ENCODE measurements at places on chromosomes 4 and X.

GRCh38 chr4:81620442-81620841 lies 148.7 kb upstream of the RASGEF1B start:
- H3K36me3 ChIP-seq, result no peaks in the 10 kb centered on the region
- H3K4me3 ChIP-seq, result no peak overlapping the region

- peak; percentile 67 for DNase-seq
- H3K36me3 ChIP-seq, result no peaks in the 10 kb centered on the region
- peak overlapping the region; percentile 83 for H3K27ac ChIP-seq
- peak overlapping the region; percentile 55 for H3K4me3 ChIP-seq
- H3K27me3 ChIP-seq, result no peaks in the 10 kb centered on the region
These were observed 59.2 kb upstream of the ZC4H2 start for GRCh38 chrX:65035446-65035770.

- no peak overlapping the region for H3K27ac ChIP-seq
- no peak overlapping the region for H3K4me3 ChIP-seq
- no peaks in the 10 kb centered on the region for H3K27me3 ChIP-seq
- no peaks in the 10 kb centered on the region for H3K36me3 ChIP-seq
- no peak for DNase-seq
These were observed 78.7 kb downstream of the ARAP2 start for GRCh38 chr4:36165631-36166005.

DNA sequence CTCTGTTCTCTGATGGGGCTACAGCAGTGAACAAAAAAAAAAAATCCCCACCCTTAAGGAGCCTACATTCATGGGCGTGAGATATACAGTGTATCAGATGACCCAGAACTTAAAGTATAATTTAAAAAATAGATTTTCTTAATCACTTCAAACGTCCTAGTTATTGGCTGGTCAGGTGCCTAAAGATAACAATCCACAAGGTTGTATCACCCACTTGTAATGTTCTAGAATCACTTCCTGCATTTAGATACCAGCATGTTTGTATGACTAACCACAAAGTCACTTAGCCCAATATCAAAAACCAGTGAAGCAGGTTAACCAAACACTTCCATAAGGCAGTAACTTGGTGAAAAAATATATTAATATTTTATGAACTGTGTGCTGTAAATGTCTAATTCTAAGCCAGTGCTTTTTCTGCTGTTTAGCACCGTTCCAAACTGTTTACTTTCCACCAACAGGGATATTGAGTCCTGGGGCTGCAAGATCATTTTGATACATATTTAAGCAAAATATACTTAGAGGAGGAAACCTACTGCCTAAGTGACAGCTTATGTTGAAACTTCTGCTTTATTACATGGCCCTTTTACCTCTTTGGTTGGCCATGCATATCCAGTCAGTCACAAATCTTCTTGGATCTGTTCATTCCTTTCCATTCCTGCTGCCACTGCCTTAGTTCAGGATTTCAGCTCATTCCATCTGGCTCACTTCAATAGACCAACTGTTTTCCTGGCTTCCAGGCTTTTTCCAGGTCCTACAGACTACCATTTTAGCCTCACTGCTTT lies 43.3 kb downstream of the CD40LG start:
- no peak overlapping the region for H3K4me3 ChIP-seq
- no peak for DNase-seq
- no peaks in the 10 kb centered on the region for H3K27me3 ChIP-seq
- no peaks in the 10 kb centered on the region for H3K4me1 ChIP-seq

- no peak overlapping the region for H3K4me3 ChIP-seq
- H3K36me3 ChIP-seq, result no peaks in the 10 kb centered on the region
- no peaks in the 10 kb centered on the region for H3K27me3 ChIP-seq
These were observed 37.6 kb downstream of the MAGEA9 start for GRCh38 chrX:149819371-149819770.

DNA sequence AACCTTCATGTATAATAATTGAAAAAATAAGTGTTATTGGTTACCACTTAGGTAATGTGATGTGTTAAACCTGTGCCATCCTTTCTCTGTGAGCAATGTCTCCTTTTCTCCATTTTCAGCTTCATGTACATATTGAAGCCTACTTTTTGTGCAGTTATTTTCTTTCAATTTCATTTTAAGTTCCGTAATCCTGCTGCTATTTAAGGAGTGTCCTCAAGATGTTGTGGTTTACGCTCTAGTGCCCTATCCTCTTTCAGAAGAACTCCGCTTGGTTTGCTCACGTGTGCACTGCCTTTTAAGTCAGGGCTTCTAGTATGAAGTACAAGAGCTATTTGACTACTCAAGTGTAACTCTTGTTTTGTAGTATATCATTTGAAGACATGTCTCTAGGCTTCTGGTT lies 2253.2 kb upstream of the TENM3 start:
- no peak for DNase-seq
- H3K4me1 ChIP-seq, result no peaks in the 10 kb centered on the region
- no peaks in the 10 kb centered on the region for H3K36me3 ChIP-seq
- no peak overlapping the region for H3K4me3 ChIP-seq
- no peak overlapping the region for H3K27ac ChIP-seq
- H3K27me3 ChIP-seq, result no peaks in the 10 kb centered on the region

- no peak for DNase-seq
- no peaks in the 10 kb centered on the region for H3K4me1 ChIP-seq
These were observed 78.0 kb upstream of the ADAD1 start for GRCh38 chr4:122300776-122301175.

DNA sequence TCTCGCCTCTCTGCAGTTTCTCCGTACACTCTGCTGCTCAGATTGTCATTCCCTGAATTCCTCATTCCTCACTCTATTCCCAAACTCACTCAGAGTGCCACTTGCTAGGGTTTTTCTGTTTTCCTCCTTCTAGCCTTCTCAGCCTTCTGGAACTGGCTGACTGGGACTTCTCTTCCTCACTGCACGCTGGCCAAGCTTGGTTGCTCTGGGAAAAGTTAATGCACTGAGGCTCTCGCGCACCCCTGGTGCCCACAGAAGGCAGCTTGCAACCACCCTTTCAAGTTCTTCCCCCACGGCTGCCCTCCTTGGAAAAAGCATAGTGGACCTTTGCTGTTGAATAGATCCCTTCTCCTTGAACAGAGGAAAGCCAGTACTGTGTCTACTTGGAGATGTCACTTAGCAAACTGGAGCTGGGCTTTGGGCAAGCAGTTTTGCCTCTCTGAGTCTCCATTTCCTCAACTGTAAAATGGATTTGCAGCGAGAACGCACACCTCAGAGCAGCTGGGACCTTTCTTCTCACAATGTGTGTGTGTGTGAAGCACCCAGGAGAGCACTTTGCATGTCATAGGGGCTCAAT lies 6.0 kb upstream of the CCKAR start:
- H3K4me1 ChIP-seq, result no peaks in the 10 kb centered on the region
- no peaks in the 10 kb centered on the region for H3K27me3 ChIP-seq
- no peaks in the 10 kb centered on the region for H3K36me3 ChIP-seq
- DNase-seq, result no peak
- no peak overlapping the region for H3K4me3 ChIP-seq

GRCh38 chrX:140764401-140764919 lies 54.9 kb downstream of the LINC00632 start:
- H3K36me3 ChIP-seq, result no peaks in the 10 kb centered on the region
- DNase-seq, result peak; percentile 72
- peak overlapping the region; percentile 77 for H3K27ac ChIP-seq
- no peaks in the 10 kb centered on the region for H3K27me3 ChIP-seq
- peak overlapping the region; percentile 47 for H3K4me3 ChIP-seq

DNA sequence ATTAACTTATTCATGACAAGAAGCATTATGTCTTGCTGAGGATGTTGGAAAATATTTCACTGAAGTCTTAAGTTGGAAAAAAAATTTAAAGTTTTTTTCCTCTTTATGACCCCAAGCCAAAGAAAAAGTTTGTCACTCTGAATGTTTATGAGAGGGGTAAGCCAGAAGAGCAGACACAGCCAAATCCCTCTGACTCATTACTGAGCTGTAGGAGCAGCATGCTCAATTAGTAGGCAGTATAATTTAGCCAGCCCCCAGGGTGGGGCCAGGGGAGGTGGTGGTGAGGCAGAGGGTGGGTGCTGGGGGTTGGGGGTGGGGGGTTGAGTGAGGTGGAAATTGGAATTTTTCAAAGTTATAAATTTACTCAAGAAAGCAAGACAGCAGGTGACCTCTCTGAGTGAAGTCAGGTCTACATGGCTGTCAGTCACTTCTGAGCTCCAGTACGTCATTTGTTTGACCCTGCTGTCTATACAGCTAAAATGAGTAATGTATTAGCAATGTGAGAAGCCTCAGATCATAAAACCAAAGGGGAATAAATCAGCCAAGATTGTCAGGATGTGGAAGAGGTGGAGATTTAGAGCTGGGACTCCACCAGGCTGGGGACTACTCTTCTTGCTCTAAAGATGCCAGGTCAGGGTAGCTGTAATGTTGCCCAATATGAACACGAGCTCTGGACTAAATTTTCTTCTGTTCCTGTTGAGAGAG lies 98.8 kb upstream of the NDP start:
- DNase-seq, result no peak
- H3K36me3 ChIP-seq, result no peaks in the 10 kb centered on the region
- H3K27me3 ChIP-seq, result no peaks in the 10 kb centered on the region
- no peaks in the 10 kb centered on the region for H3K4me1 ChIP-seq

- H3K27me3 ChIP-seq, result no peaks in the 10 kb centered on the region
- DNase-seq, result no peak
- no peak overlapping the region for H3K27ac ChIP-seq
- H3K4me3 ChIP-seq, result no peak overlapping the region
These were observed 158.1 kb upstream of the TENM3 start for GRCh38 chr4:182085051-182085480.

DNA sequence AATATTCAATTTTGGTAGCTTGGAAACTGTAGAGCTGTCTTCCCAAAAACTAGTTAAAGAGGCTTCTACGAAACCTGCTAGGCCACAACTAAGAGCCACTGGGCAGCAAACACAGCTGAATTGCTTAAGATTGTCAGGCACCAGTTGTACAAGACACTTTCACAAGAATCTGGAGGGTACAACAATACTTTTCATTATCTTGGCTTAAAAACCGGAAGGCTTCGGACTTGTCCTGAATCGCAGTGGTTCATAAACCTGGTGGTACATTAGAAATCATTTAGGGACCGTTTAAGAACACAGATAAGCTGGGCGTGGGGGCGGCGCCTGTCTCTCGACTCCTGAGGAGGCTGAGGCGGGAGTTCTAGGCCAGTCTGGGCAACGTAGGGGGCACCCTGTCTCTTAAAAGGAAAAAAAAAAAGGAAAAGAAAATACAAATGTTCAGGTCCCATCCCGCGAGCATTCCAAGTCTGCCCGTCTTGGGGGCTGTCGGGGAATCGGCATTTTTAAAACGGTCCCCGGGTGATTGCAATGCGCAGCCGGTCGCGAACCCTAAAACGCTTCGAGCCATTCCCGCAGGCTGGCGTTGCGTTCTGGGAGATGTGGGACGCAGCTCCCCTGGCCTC lies 763 bp downstream of the PYURF start:
- H3K27ac ChIP-seq, result peak overlapping the region; percentile 87
- no peaks in the 10 kb centered on the region for H3K4me1 ChIP-seq
- H3K27me3 ChIP-seq, result no peaks in the 10 kb centered on the region
- H3K4me3 ChIP-seq, result peak overlapping the region; percentile 95
- H3K36me3 ChIP-seq, result peaks cover 13% of the 10 kb centered on the region

DNA sequence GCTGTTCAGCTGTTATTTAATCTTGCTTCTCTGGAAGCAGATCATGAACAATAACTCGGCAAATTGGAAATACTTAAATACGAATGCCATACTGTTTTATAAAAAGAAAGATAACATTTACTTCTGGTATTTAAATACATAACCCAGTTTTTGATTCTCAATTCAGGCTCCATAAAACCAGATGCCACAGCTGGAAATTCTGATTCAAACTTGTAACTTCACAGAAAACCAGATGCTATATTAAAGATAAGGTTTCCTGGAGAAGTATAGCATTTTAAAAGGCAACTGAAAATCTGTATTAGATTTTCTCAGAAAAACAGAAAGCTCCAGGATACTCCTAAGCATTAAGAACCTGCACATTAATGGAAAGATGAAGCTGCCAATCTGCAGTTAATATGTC lies 40.2 kb downstream of the STX18 start:
- H3K27me3 ChIP-seq, result no peaks in the 10 kb centered on the region
- no peak overlapping the region for H3K4me3 ChIP-seq
- no peak for DNase-seq
- H3K4me1 ChIP-seq, result no peaks in the 10 kb centered on the region
- H3K27ac ChIP-seq, result no peak overlapping the region
- H3K36me3 ChIP-seq, result no peaks in the 10 kb centered on the region

- no peak overlapping the region for H3K27ac ChIP-seq
- DNase-seq, result no peak
- no peaks in the 10 kb centered on the region for H3K4me1 ChIP-seq
- H3K36me3 ChIP-seq, result no peaks in the 10 kb centered on the region
These were observed 83.8 kb downstream of the FAM53A start for GRCh38 chr4:1600211-1600780.

- peaks cover 2% of the 10 kb centered on the region for H3K4me1 ChIP-seq
- H3K27ac ChIP-seq, result no peak overlapping the region
- no peak overlapping the region for H3K4me3 ChIP-seq
- DNase-seq, result no peak
- no peaks in the 10 kb centered on the region for H3K27me3 ChIP-seq
These were observed 108.3 kb downstream of the CDS1 start for GRCh38 chr4:84691170-84691691.

DNA sequence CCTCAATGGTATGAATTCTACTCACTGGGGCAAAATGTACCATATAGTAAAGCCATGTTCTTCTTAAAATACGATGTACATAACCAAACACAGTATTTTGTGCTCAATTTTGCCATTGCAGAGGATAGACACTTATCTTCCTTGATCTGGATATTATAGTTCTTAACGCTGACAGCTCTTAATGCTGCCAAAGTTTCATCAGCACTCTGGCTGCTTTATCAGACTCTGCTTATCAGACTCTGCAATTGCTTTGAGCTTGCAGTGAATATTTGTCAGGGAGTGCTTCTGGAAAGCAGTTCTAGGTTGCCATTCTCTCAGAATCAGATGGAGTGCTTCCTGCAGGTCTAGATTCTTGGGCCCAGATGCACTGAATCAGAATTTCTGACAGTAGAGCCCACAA lies 863.1 kb downstream of the CCSER1 start:
- no peak overlapping the region for H3K4me3 ChIP-seq
- no peaks in the 10 kb centered on the region for H3K27me3 ChIP-seq
- H3K36me3 ChIP-seq, result no peaks in the 10 kb centered on the region
- H3K27ac ChIP-seq, result no peak overlapping the region
- no peaks in the 10 kb centered on the region for H3K4me1 ChIP-seq

- H3K27ac ChIP-seq, result no peak overlapping the region
- no peaks in the 10 kb centered on the region for H3K27me3 ChIP-seq
- no peak for DNase-seq
- no peaks in the 10 kb centered on the region for H3K36me3 ChIP-seq
- H3K4me1 ChIP-seq, result peaks cover 9% of the 10 kb centered on the region
These were observed 327.4 kb downstream of the PPP3CA start for GRCh38 chr4:101019941-101020401.

DNA sequence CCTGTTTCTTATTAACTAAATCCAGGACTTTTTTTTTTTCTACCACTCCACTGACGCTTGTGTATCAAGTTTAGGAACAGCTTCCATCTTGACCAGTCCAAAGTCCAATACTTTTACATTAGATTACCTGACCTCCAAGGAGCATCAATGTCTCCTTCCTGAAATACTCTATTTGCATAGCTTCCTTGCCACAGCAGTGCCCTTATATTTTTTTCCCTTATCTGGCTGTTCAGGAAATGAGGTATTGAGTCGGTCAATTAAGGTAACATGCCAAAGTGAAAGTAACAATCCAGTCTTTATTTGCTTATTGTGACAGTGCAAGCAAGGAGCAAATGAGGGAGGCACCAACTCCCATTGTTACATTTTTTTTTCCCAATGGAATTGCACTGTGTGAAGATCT lies 730.8 kb upstream of the NDST4 start:
- H3K27me3 ChIP-seq, result no peaks in the 10 kb centered on the region
- DNase-seq, result no peak
- no peak overlapping the region for H3K4me3 ChIP-seq
- H3K36me3 ChIP-seq, result no peaks in the 10 kb centered on the region
- H3K27ac ChIP-seq, result no peak overlapping the region
